Renal cortex interstitium (tissue), 15 donors: ENCODE measurements at places on chromosomes 16 and 17. TPM values are rescaled to one million over a fixed set of nuclear protein-coding genes. Genes with fewer than 3 reads are reported as not detected.

DNA sequence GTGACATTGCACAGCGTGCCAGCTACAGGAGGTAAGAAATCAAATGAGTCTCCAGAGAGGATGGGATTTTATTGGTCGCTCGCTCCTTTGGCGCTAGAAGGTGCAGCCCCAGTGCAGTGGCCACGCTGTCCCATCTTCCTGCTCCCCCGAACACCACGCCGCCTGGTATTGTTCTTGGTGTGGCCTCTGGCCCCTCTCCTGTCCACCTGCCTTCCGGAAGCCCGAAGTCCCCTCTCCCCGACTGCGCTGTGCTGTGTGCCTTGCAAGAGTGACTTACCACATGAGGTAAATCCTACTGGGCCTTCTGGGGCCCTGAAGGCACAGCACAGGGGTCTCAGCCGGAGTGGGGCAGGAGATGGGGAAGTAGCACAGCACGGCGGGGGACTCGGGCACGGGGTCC, 58.2 kb downstream of the MARCHF10 start:
- no peak for DNase-seq

DNA sequence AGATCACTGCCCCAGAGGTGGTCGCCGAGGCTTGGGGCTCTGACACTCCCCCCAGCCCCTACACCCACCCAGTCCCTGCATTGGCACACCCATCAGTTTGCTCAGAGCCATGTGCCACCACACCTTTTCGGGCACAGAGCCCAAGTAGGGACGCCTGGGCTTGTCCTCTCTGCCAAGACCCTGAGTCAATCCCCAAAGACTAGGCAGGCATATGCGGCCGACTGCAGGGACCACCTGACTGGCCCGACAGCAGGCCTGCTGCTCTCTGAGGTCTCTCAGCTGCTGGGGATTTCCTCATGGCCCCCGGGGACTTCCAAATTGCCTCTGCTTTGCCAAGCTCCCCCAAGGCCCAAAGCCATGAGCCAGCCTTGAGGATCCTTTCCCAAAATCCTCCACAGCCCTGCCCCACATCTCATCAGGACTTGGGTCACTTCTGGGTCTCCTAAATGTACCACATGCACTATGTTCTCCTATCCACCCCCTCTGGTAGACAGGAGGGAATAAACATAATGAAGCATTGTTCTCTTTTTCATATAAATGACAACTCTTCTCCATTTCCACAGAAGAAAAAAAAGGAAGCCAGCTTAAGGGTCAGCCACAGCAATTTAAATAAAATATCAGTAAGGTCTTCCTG, 30.6 kb downstream of the MYO18A start:
- no peak for DNase-seq

DNA sequence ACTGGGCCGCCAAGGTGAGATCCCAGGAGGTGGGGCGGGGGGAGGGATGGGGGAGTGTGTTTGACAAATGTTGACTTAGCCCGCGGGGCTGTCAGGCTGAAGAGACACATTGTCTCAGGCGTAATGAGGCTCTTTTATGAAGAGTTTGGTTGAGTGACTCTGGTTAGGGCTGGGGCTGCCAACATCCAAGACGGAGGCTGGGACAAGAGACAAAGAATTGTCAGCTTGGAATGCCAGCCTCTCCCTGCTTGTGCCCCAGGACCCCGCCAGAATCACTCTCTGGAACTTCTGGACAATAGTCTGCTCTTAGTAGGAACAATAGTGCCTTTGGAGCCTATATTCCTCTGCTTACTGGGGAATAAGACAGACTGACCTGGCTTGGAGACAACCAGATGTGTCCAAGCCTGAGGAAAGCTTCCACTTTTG, 24.0 kb downstream of the PCTP start:
- peak; percentile 58 for DNase-seq

- no peak for DNase-seq
These were observed 140.2 kb downstream of the USP31 start for GRCh38 chr16:23009075-23009474.

DNA sequence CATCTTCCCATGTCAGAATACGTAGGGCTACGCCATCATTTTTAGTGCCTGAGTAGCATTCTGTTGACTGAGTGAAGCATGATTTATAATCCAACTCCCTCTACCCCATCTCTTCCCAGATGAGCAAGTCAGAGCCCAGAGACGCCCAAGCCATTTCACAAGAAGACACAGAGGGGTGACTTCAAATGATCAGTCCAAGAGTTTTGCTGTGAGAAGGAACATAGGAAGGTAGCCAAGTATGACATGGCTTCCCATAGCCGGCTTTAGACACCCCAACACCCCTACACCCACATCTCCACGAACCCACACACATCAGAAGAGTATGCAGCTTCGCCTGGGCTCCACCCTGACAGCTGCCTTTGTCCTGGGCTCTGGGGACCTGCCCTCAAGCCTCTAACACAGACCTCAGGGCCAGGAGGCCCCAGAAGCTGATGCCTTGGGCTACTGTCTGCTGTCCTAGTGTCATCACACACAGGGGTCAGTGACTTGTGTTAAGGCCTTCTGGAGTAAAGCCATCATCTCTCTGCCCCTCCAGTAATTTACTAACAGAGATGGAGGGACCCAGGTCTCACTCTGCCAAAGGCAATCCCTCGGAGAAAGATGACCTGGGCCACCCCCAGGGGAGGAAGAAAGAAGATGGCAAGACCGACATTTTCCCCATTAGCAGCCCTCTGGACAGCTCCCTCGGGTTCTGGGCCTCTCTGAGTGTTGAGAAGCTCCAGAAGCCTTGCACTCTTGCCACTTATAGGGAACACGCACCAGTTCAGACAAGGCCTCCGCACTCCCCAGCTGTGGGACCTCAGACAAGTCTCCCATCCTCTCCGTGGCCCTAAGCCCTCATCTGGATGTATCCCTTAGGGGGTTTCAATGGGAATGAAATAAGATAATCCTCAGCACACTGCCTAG, 38.7 kb upstream of the MRPS23 start:
- no peak for DNase-seq

DNA sequence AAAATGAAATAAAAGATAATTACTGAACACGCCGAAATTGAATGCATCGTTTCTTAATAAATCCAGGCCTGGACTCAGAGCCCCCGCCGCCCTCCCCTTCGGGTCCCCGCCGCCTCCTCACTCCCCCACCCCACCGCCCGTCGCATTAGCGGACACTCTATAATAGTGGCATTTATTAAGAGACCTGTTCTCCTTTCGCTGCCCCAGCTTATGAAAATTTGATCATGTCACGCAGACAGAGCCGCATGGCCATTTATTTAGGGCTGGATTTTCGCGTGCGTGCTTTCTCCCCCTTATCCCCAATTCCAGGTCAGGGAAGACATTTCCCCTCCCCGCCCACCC, 6.3 kb upstream of the HOXB2 start:
- DNase-seq = no peak

DNA sequence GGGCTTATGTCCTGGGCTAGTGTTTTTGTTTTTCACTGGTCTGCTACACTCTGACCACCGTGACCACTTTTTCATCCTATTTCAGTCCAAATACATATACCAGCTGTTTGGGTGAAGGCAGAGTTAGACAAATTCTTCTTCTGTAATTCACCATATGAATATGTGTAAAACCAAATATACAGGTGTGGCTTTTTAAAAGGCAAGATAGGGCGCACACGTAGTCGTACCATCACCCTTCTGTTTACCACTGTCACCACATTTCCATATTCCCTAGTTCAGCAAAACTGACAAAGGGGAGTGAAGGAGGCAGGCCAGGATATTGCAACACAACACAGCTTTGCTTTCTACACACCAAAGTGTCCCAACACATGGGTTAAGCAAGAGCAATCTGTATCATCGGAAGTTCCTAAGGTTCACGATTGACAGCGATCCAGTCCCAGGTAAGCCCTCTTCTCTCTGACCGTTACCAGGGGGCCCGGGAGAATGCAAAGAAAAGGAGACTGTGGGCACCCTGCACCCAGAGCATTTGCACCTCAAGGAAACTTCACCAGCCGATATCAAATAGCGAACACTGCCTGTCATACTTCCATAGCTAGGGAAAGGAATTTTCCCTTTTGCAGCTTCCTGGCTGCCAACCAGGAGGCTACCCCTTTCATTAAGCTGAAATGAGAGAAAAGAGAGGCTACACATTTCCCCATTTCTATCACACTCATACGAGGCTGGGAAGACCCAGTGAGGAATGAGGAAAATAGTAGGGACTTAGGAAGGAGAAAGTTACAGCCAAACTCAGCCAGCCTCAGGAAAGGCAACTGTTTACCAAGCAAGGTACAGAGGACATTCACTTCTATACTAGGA, 23.1 kb downstream of the CREBBP start:
- DNase-seq = no peak

DNA sequence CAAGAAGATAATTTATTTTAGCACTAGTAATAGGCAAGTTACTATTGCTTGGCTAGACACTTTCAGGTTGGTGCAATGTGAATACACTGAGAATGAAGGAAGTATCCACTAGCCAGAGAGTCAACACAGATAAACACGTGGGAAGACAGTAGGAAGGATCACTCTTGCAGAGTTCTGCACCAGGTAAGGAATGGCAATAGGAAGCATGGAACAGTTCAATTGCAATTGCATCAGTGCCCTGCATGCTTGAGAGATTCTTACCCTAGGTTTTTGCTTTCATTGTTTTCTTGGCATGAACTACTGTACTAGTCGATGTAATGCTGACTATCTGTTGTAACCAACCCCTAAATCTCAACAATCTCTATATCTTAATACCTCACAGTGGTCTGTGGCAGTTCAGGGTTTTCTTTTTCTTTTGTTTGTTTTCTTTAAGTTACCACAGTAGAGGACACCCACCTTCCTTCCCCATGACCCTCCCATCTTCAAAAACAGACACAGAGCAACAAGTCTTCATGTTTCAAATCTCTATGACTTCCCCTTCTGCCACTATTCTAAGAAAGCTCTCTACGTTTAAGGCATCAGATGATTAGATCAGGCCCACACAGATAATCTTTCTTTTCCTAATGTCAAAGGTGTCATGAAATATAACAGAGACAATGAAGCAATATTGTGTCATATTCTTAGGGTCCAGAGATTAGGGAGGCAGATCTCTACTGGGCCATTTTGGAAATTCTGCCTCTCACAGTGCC, 18.1 kb upstream of the ABCA8 start:
- no peak for DNase-seq

DNA sequence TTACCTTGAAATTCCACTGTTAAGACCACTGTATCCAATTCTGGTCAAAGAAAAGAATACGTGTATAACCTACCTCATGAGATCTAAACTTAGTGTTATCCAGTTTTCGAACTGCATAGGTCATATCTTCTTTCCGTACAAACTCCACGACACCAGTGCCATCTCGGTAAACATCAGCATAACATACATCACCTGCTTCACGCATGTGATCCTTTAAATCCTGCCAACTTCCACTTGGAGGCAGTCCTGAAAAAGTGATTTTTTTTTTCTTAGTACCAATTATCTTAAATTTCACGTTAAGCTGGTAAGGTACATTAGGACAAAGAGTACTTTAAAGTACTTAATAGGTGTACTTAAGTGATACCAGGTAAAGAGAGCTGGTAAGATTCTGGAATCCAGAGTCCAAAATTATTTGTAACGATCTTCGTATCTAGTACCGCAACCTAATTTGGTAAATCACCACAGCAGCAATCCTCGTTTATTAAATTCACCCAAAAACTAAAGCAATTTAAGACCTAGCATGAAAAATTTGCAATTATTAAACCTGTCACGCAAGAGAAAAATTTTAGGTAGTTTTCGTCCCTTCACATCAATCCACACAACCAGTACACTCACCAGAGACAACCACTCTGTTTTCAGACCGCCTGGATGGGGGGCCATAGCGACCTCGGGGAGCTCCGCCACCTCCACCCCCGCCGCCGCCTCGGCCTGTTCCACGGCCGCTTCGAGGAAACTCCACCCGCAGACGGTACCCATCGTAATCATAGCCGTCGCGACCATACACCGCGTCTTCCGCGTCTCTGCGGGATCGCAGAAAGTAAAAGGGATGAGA, 1.1 kb downstream of the SRSF1 start:
- no peak for DNase-seq

DNA sequence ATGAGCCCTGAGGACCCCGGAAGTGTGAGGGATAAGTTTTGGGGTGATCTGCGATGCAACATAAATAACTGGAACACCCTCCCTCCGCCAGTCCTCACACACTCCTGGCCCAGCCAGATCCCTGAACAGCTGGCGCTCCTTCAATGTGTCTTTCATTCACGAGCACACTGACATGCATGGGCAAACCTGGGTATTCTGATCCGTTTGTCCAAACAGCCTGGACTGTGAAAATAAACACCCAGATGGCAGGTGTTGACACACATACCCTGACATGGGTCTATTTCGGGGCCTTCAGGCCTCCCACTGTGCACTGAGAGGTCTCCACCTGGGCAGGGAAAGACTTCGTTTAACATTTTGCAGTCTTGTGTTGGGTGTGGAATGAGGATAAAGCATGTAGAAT, 3.0 kb upstream of the CPNE2 start:
- DNase-seq = no peak

The TNP2 gene
- polyA plus RNA-seq = not detected

The RNF166 gene
- polyA plus RNA-seq = 22.4 TPM

The PAFAH1B1 gene
- polyA plus RNA-seq = 148 TPM

The CNTNAP1 gene
- polyA plus RNA-seq = 6.7 TPM
